ENCODE measurements at places on chromosomes 11 and 22.

- DNase-seq = no peak
These were observed 272.9 kb downstream of the DDX10 start for GRCh38 chr11:108937746-108938145.

- DNase-seq = peak; percentile 17
These were observed 907 bp downstream of the SLC15A3 start for GRCh38 chr11:60950933-60951605.

DNA sequence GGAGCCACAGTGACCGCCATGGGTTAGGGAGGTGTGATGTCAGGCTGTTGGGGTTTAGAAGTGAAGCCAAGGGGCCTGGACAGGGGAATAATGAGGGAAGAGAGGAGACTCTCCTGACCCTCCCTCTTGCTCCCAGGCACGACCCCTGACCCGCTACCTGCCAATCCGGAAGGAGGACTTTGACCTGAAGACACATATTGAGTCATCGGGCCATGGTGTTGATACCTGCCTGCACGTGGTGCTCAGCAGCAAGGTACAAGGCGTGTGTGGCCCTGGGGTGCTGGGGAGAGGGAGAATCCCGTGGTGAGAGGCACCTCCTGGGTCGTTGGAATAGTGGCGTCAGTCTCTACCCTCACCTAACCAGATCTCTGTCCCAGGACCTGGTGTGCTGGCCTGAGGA is 29.5 kb downstream of the TREH start:
- no peak for DNase-seq

GRCh38 chr11:77789061-77789730 is 31.3 kb downstream of the RSF1 start:
- DNase-seq = no peak

- no peak for DNase-seq
These were observed 15.2 kb downstream of the MB start for GRCh38 chr22:35601743-35602615.

GRCh38 chr22:33018232-33018864 is 39.8 kb downstream of the SYN3 start:
- DNase-seq = peak; percentile 49

GRCh38 chr11:17939542-17939941 is 73.3 kb downstream of the SERGEF start:
- no peak for DNase-seq

DNA sequence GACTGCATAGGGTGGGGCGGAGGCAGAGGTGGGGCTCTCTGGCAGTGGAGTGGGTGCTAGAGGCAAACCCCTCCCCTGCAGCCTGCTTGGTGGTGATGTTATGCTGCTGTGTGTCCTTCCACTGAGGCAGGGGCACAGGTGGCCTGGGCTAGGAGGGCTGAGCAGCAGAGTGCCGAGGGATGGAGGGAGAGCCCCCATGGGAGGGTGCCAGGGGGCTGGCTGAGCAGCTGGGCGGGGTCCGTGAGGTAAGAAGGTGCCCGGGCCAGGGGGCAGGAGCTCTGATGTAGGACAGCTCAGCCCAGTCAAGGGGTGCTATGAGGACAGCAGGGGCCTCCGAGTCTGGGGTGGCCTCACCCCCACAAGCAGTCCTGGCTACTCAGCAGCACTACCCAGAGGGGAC is 4.2 kb downstream of the CLDN5 start:
- no peak for DNase-seq

DNA sequence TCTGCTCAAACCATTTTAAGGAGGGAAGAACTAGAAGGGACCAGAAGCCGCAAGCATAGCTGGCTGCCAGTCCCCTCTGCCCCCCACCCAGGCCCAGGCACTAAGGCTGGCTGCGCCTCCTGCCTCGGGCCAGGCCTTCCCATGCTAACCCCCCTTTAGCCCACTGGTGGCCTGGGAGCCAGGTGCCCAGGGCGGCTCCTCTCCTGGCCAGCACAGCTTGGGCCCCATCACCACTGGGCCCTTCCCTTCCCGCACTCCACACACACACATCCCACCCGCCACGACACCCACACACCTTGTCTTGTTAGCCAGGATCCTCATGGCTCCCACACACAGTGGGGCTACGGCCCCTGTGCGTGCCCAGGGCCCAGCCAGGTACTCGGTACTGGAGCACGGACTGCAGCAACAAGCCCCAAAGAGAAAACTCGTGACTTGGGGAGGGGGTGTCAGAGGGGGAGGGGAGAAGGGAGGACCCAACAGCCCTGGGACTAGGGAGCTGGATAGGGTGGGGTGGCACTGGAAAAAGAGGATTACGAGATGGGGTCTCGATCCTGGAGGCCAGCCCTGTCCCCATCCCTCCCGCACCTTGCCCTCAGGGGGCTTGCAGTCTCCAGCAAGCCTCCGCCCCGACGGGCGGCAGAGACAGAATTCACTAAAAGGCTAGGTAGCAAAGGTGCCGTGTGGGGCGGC is 16.0 kb downstream of the BCL9L start:
- DNase-seq = no peak

DNA sequence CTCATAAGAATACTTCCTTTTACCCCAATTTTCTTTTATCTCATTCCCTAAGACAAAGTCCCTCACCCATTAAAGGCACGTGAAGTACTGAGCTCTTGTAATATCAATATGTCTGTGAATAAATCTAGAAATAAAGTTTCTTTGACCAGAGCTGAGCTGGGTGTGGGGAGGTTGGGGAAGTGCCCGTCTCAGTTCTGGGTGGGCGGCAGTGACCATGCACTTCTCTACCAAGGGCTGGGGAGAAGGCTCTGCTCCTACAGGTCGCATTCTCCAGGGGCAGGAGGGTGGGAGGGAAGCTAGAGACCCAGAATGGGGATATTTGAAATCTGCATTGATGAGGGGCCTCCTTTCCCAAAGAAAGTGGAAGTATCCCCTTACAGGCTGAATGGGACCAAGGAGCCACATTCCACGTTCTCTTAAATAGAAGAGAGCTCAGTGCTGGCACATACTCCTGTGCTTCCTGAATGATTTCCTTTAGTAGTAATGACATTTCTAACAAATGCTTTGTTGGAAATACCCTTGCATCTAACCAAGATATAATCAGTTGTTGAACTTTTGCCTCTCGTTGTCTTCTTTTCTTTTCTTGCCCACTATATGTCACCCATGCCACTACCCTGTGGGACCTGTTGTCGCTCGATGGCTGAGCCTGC is 16.1 kb downstream of the RBX1 start:
- no peak for DNase-seq

DNA sequence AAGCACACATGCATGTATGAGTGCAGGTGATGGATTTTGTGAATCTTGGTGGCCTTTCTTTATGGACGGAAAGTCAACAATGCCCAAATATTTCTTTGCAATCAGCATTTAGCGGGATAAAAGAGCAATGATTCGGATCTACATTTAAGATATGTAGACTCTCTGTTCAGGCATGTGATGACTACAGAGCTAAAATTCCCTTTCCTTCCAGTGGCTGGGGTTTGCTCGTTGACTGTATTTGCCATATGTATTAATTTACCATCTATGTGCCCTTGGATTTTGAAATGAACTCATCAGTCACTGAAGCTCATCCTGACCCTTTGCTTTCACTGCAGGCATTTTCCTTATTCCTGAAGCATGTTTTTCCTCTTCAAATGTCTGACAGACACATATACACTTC is 13.6 kb downstream of the BLID start:
- no peak for DNase-seq

GRCh38 chr22:49753961-49754695 is 73.5 kb downstream of the BRD1 start:
- no peak for DNase-seq

DNA sequence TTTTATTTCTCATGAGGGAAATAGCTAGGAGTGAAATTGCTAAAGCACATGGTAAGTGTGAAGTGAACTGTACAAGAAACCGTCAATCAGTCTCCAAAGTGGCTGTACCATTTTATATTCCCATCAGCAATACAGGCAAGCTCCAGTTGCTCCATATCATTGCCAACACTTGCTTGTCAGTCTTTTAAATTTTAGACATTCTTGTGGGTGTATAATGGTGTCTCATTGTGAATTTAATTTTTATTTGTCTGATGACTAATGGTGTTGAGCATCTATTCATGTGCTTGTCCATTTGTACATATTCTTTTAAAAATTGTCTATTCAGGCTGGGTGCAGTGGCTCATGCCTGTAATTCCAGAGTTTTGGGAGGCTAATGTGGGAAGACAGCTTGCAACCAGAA is 34.1 kb upstream of the SMCO4 start:
- no peak for DNase-seq

- no peak for DNase-seq
These were observed 134.5 kb upstream of the NAV2 start for GRCh38 chr11:19577976-19578619.

DNA sequence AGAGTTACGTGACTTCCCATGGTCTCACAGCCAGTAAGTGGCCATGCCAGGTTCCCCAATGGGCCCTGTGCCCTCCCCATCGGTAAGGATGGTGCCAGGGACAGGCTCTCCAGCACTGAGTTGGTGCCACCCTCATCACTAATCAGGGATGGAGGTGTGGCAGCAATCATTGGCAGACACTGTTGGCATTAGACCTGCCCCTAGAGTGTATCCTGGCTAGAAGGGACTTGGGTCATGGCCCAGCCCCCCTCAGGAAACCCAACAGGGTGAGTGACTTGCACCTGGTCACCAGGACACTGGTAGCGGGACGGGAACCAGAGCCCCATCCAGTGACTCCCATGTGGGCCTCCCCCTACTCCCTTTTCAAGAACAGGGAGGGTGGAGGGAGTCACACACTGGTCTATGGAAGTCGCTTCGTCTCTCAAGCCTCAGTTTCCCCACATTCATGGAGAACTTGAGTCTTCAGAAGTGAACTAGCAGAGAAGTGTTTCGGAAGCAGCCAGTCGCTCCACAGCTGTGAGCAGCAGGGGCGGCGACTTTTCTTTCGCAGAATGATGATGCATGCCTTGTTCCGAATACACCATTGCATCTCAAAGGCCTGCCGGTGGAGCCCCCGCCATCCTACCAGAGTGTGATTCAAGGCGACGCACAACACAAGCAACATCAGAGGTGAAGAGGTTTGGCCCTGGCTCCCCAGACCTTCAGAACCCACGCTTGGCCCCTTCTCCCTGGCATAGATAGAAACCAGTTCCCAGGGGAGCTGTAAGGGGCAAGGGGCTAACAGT is 12.9 kb downstream of the MS4A10 start:
- no peak for DNase-seq

- peak; percentile 4 for DNase-seq
These were observed 33.1 kb downstream of the DDX10 start for GRCh38 chr11:108697872-108698473.

DNA sequence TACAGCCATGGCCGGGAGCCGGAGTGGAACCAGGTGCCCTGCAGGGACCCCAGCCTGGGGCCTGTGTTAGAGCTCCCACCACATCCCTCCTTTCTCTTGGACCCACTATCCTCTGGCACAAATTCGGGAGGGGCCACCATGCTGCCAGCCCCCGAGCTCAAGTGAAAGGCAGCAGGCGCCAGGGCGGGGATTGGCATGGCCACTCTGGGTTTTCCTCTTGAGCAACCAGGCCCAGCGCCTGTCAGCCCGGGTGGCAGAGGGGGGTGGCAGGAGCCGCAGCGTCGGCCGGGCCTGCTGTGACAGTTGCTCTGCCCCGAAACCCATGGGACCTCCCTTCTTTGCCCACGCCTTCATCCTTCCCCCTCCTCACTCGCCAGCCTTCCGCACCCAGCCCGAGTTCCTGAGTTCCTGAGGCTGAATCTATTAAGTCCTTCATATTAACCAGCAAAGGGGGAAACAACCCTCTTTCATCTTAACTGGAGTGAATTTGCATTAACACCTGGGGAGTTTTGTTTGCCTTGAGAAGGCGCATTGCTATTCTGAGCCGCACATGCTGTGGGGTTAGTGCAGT is 16.8 kb upstream of the CABP7 start:
- DNase-seq = no peak

- DNase-seq = no peak
These were observed 15.8 kb upstream of the ZC3H12C start for GRCh38 chr11:110077346-110077745.

DNA sequence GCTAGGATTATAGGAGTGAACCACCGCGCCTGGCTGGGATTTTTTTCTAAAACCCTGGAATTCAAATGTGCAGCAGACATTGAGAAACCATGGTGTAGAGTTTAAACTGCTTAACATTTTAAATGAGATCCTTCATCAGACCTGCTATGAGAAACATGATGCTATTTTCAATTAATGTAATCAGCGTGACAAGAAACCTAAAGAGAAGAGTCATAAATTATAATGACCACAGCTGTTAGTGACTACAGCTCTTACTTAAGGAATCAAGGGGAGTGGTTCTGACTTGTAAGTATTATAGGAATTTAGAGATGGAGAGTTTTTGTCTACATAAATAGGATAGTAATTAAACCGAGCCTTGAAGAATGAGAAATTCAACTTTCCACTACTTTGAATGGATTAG is 170.6 kb downstream of the BARX2 start:
- no peak for DNase-seq

GRCh38 chr11:16111690-16112089 is 244.7 kb downstream of the SOX6 start:
- no peak for DNase-seq

- DNase-seq = no peak
These were observed 371.3 kb downstream of the TENM4 start for GRCh38 chr11:79069504-79069903.

GRCh38 chr11:2846056-2846455 is 39.5 kb downstream of the CDKN1C start:
- DNase-seq = no peak

DNA sequence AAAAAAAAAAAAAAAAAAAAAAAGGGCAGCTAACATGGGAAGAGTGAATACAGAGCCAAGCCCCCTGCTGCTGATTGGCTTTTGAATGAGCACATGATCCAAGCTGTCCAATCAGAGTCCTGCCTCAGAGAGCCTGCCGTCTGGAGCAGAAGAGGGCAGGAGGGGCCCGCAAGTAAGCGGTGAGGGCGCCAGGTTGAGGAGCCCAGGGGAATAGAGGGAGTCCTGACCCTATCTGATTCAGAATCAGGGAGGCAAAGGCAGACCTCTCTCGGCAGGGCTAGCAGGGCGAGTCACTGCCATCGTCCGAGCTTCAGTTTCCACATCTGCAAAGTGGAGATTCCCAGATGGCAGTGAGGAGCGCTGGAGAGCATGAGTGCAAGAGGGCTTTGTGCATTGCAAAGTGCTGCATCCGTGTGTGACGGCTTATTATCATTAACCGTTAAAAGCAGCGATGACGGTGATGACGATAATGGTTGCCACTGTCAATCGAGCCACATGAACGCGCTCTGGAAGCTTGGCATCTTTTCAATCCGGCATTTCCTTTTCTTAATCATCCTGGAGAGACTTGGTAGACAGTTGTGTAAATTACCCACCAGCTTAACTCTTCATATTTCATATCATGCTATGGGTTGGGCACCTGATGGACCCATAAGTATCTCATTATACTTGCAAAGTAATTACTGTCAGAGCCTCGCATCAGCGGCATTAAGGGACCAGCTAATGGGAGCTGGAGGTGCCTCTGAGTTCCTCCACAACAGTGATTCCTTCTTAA is 68.6 kb upstream of the ATXN10 start:
- no peak for DNase-seq

GRCh38 chr11:44286911-44287310 is 23.0 kb downstream of the ALX4 start:
- DNase-seq = no peak

All from stimulated activated CD4-positive, alpha-beta T cell treated with anti-CD3 and anti-CD28 coated beads, Interleukin-2, amount 100 ng/mL, for 48 hours (primary cell).